ENCODE measurements at places on chromosomes 3 and 15.

GRCh38 chr3:81643721-81644120 is 117.7 kb downstream of the GBE1 start:
- no peak for DNase-seq

- no peak for DNase-seq
Measured at GRCh38 chr3:172138193-172138537, 98.8 kb downstream of the FNDC3B start.

GRCh38 chr15:63503739-63504246 is 600 bp upstream of the USP3 start:
- DNase-seq: peak; percentile 85

GRCh38 chr15:83010709-83011270 is 649 bp downstream of the C15orf40 start:
- DNase-seq: peak; percentile 55

DNA sequence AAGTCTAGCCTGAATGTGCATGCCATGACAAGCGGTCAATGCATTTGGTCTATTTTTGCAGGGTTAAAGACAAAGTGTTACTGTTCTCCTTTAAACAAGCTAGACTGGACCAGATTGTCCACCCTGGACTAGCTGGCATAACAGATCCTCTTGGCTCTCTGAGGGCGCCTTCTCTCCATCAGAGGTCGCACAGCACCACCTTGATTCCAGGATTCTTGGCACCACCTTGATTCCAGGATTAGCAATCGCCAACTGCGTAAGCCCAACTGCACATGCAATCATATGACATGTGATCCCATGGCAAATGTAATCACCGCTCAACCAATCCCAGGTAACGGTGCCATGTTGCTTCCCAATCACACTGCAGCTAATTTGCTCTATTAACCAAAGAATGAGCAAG is 98.6 kb downstream of the OXNAD1 start:
- DNase-seq: no peak
